Activated CD4-positive, CD25-positive, alpha-beta regulatory T cell treated with anti-CD3 and anti-CD28 coated beads, Interleukin-2, amount 50 U/mL, for 16 hours (primary cell): ENCODE measurements at places on chromosomes 13 and 19.

- no peak for DNase-seq
Observed at GRCh38 chr13:35478271-35479037, 2.0 kb upstream of the MAB21L1 start.

GRCh38 chr13:113648216-113648610 is 9.8 kb downstream of the ATP4B start:
- DNase-seq: no peak

GRCh38 chr19:41705393-41706174 is 2.8 kb upstream of the CEACAM5 start:
- no peak for DNase-seq

DNA sequence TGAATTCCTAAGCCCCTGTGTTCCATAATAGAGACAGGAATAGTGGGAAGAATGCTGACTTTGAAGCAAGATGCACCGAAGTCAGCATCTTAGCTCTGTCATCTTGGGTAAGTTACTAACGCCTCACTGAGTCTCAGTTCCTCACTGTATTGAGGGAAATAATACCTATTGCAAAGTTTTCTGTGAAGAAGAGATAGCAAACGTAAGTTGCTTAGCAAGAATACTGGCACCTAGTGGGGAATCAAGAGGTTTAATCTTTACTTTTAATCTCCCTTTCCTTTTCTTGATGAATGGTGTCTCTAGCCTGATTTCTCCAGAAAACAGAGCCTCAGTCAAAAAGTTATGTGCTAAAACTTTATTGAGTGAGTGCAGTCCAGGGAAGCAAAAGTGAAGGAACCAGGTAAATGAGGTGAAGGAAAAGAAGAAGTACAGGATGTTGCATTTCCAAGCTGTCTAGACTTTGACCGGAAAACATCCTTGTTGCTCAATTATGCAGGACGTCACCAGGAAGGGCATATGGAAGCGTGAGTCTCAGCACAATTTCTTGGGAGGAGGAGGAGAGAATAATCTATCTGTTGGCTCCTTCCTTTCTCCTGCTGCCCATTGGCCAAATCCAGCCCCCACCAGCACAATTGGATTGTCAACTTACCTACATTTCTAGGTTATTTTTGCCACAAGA is 210.0 kb downstream of the B3GLCT start:
- no peak for DNase-seq

GRCh38 chr19:35105047-35105410 is 10.6 kb upstream of the FXYD3 start:
- no peak for DNase-seq
